ENCODE measurements at places on chromosomes 3 and 15. TPM values are rescaled to one million over a fixed set of nuclear protein-coding genes. Genes with fewer than 3 reads are reported as not detected.

DNA sequence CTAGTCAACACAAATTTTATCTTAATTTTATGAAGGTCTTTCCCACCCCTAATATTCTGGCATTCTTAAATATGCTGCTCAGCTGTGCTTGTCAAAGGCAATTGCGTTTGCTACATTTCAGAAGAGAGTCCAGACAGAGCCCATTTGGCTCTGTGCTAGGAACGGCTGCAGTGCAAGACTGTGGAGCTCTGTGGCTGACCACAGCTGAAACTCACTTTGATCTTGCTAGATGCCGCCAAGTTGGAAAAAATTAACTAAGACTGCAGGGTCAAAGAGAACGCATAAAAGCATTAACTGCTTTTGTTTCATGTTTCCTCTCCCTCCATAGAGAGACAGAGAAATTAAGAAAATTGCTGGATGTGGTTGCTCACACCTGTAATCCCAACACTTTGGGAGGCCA is 7.6 kb upstream of the PPP1R2 start:
- 0 out of 2 replicates have a peak, but pooled peaks cover 3% of the 10 kb centered on the region for H3K4me1 ChIP-seq
- DNase-seq: no peak
- no peak overlapping the region for H3K4me3 ChIP-seq
- no peak overlapping the region for H3K27ac ChIP-seq
- no peaks in the 10 kb centered on the region for H3K36me3 ChIP-seq

- peaks cover 36% of the 10 kb centered on the region for H3K4me1 ChIP-seq
- peak overlapping the region; percentile 89 for H3K27ac ChIP-seq
- DNase-seq: no peak
- no peaks in the 10 kb centered on the region for H3K27me3 ChIP-seq
These were observed 326 bp upstream of the IMPDH2 start for GRCh38 chr3:49029563-49029884.

The TMEM43 gene
- total RNA-seq: 38.9 TPM

The TLR9 gene
- total RNA-seq: not detected

DNA sequence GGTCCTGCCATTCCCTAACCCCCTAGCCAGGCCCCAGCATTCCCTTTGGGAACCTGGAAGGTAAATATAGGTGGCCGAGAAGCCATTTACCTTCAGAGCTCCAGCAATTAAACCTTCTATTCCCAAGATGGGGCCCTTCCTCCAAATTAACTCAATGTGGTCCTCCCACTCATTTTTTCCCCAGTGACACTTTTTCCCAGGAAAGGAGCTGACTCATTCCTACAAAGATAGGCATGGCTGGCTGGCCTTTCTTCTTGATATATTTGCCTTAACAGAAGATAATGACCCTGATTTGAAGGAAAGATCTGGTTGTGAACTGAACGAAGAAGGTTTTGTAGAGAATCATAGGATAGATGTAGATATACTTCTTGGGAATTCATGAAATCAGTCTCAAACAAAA is 279.0 kb upstream of the VEPH1 start:
- H3K27ac ChIP-seq: no peak overlapping the region
- no peak overlapping the region for H3K4me3 ChIP-seq
- H3K27me3 ChIP-seq: no peaks in the 10 kb centered on the region
- no peaks in the 10 kb centered on the region for H3K4me1 ChIP-seq
- no peaks in the 10 kb centered on the region for H3K36me3 ChIP-seq

The MAP1A gene
- total RNA-seq: 18.6 TPM

GRCh38 chr3:168284728-168285127 is 189.0 kb upstream of the GOLIM4 start:
- H3K4me1 ChIP-seq: no peaks in the 10 kb centered on the region
- H3K27me3 ChIP-seq: no peaks in the 10 kb centered on the region
- no peak overlapping the region for H3K27ac ChIP-seq
- no peaks in the 10 kb centered on the region for H3K36me3 ChIP-seq
- no peak overlapping the region for H3K4me3 ChIP-seq
- no peak for DNase-seq

The TRIM71 gene
- total RNA-seq: 0.18 TPM

DNA sequence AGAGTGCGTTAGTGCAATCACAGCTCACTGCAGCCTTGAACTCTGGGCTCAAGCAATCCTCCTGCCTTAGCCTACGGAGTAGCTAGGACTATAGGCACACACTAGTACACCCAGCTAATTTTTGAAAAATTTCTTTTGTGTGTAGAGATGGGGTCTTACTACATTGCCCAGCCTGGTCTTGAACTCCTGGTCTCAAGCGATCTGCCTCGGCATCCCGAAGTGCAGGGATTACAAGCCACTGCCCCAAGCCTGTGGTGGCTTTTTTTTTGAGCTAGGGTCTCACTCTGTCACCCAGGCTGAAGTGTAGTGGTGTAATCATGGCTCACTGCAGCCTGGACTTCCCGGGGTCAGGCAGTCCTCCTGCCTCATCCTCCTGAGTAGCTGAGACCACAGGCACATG is 17.1 kb downstream of the PCCB start:
- H3K27ac ChIP-seq: no peak overlapping the region
- H3K4me1 ChIP-seq: no peaks in the 10 kb centered on the region
- H3K4me3 ChIP-seq: no peak overlapping the region
- H3K36me3 ChIP-seq: peaks cover 36% of the 10 kb centered on the region
- no peak for DNase-seq

- no peak for DNase-seq
- no peaks in the 10 kb centered on the region for H3K4me1 ChIP-seq
- H3K27ac ChIP-seq: peak overlapping the region; percentile 35
- peaks cover 47% of the 10 kb centered on the region for H3K36me3 ChIP-seq
- H3K27me3 ChIP-seq: no peaks in the 10 kb centered on the region
- no peak overlapping the region for H3K4me3 ChIP-seq
These were observed 113.2 kb downstream of the MBNL1 start for GRCh38 chr3:152381881-152382295.

- no peaks in the 10 kb centered on the region for H3K4me1 ChIP-seq
- no peaks in the 10 kb centered on the region for H3K27me3 ChIP-seq
- DNase-seq: no peak
- H3K4me3 ChIP-seq: no peak overlapping the region
- H3K27ac ChIP-seq: no peak overlapping the region
These were observed 96.1 kb upstream of the PROK2 start for GRCh38 chr3:71881041-71881440.

GRCh38 chr3:76728426-76728825 is 311.5 kb upstream of the ROBO2 start:
- no peak overlapping the region for H3K4me3 ChIP-seq
- DNase-seq: no peak
- H3K27ac ChIP-seq: no peak overlapping the region
- H3K36me3 ChIP-seq: no peaks in the 10 kb centered on the region
- H3K27me3 ChIP-seq: no peaks in the 10 kb centered on the region

DNA sequence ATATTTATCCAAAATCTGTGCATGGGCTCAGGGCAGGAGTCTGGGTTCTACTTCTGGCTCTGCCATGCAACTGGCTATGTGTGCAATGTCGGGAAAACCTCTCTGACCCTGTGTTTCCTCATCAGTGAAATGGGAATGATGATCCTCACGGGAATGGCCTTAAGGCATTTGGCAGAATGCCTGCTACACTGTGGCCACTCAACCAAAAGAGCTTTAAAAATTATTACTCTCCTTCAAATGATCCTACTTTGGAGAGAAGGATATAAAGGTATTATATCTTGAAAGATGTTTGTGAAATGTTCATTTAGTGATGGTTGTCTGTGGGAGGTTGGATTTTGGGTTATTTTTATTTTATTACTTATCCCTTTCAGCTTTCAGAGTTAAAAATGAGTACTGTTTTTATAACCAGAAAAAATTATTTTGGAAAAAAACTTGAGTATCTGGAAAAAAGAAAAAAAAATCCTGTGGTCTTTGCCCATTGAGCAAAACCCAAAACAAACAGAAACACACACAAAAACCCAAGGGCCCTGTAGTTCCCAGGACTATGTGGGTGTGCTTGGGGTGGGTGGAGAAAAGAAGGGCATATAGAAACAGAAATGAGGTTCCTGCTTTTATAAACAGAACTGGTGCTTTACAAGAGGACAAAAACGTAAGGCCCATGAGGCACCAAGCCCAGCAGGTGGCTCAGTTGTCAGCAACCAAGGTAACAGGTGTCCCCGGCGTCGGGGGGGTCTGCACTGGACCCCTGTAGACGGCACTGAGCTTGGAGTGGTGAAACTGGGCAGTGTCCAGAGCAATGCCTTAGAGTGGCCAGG is 22.0 kb downstream of the RGMA start:
- H3K4me1 ChIP-seq: peaks cover 3% of the 10 kb centered on the region
- no peak for DNase-seq
- H3K27ac ChIP-seq: no peak overlapping the region
- no peak overlapping the region for H3K4me3 ChIP-seq
- peaks cover 75% of the 10 kb centered on the region for H3K27me3 ChIP-seq

Measured in K562 (cell line).